ENCODE measurements at places on chromosomes 5 and 9.

- no peak for DNase-seq
These were observed 402.3 kb downstream of the TAF11L14 start for GRCh38 chr5:18036531-18036930.

DNA sequence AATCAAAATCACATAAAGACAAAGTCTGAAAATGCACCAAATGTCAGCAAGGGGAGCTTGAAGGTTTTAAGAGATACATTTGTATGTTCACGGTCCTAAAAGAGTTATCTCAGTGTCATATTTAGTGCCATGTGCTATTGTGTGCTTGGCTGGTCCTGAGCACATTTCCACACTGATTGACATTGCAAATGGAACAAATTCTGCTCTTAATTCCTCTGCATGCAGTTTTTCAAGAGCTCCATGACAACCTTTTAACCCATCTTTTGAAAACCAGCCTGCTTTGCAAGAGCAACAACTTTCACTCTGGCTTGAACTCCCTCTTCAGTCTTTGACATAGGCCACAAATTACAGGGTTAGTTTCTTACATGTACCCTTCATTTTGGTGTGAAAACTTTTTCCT is 175.4 kb upstream of the ACTBL2 start:
- DNase-seq = no peak

DNA sequence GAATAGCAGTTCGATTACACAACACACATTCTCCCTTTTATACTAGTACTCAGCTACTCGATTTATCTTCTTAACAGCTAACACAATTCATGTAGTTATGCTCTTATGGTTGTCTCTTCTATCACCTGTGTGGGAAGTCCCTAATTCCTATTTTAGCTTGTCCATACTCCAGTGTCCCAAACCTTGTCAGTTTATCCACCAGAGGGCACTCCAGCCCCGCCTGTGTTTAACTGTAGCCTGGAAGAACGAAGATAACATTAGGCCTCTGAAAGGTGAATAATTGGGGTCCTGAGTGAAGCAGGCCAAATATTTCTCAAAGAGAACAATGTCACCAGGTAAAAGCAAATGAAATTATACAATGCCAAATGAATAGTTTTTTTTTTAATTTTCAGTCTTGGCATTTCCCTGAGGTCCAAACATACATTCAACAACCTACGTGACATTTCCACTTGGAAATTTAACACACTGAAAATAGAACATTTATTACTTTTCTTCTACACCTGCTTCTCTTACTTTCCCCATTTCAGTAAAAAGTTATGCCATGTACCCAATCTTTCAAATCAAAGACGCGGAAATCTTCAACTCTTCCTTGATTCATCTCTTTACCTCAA is 560.7 kb downstream of the HTR1A start:
- peak; percentile 25 for DNase-seq

GRCh38 chr9:115118879-115119218 is 892 bp upstream of the TNC start:
- peak; percentile 98 for DNase-seq

GRCh38 chr9:103627731-103628130 is 466.4 kb upstream of the SMC2 start:
- no peak for DNase-seq

DNA sequence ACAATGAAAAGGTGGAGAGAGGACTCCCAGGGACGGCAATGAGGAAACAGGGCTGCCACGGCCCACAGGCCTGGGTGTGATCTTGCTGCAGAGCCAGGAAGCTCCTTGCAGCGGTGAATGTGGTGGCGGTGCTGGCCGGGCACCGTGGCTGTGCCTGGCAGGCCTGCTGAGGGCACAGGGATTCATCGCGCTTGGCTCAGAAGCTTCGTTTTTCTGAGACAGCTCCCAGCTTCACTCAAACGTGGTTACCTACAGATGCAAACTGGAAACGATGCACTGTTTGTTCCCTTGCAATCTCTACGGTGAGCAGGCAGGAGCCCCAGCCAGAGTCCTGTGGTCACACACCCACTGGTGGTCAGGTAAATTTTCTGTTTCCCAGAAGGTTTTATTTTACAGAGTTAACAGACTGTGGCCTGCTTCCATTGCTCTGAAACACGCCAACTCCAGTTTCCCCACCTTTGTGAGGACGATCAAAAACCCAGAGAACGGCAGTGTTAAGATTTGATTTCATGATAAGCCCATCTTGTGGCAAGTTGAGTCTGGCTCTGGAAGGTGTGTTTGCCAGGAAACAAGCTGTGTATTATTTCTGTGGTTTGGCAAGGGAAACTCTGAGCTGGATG is 183.9 kb downstream of the AUH start:
- no peak for DNase-seq

DNA sequence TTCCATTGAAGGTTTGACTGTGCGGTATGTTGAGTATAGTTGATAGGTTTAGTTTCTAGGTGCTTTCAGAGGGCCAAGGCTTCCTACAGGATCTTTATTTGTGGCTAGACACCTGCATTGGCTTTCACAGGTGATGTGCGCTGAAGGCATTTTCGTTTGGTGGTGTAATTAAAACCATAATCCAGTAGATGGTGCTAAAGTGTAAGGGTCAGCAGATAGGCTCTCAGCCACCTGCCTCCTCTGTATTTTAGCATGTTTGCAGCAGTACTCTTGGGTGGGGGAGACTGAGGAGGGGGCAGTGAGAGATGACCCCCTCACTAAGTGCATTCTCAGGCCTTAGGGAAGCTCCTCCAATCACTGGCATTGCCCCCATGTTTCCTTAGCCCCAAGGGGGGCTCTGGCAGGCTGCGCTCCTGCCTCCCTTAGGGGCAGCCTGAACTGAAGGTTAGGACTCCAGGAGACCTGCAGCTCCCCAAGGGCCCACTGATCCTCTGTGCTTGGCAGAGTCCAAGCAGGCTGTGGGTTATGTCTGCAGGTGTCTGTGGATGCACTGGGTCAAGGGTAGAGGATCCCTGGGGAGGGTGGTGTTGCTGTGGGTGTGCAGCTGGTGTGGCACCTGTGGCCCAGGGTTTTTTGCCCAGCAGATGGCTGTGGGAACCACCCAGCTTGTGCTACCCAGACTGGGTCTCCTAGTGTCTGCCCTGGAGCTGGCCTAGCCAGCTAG is 23.4 kb downstream of the CDK20 start:
- DNase-seq = peak; percentile 47

- DNase-seq = no peak
These were observed 521.0 kb upstream of the CHD1 start for GRCh38 chr5:99449786-99450185.

- DNase-seq = no peak
These were observed 30.6 kb downstream of the SPINK5 start for GRCh38 chr5:148094336-148094735.

DNA sequence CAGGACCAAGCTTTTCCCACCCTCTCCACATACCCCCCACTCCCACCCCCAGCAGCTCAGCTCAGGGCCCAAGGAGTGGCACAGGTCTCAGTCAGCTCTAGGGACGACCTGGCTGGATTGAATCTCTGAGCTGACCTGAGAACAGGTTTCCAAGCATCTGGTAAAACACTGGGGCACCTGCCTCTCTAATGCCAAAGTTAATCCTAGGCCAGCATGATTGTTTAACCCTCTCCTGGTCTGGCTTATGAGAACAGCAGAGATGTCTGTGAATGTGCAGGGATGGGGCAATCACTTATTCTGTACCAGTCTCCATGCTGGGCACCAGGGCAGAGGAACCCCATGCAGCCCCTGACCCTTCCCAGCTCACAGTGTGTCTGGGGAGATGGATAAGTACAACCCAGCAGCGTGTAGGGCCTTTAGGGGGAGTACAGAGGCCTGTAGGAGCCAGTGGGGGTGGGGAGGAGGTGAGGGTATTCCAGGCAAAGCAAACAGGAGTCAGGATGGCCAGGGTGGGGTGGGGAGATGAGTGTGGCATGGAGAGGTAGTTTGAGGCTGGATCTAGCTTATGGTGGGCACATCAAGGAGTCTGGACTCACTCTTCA is 678 bp upstream of the KIF12 start:
- DNase-seq = no peak
